Type B pancreatic cell (in vitro differentiated cells): ENCODE measurements at places on chromosomes 5 and 9. TPM values are rescaled to one million over a fixed set of nuclear protein-coding genes. Genes with fewer than 3 reads are reported as not detected.

PRRX2 gene
- 0.50 and 20.8 TPM in 2 replicates for total RNA-seq

IRX2 gene
- 31.4 and 42.2 TPM in 2 replicates for total RNA-seq

ZDHHC11 gene
- total RNA-seq: 20.8 and 27.5 TPM in 2 replicates

LRRC19 gene
- total RNA-seq: 0.29 and 0.74 TPM in 2 replicates

CSF1R gene
- total RNA-seq: 1.6 and 4.0 TPM in 2 replicates

MACROH2A1 gene
- total RNA-seq: 241 and 254 TPM in 2 replicates

UBAP2 gene
- 50.7 and 55.8 TPM in 2 replicates for total RNA-seq

BRD3 gene
- 59.8 and 72.4 TPM in 2 replicates for total RNA-seq

AGXT2 gene
- not detected in 2 replicates for total RNA-seq

RAD50 gene
- total RNA-seq: 41.3 and 50.1 TPM in 2 replicates

SPATA31E1 gene
- total RNA-seq: not detected in 2 replicates

DNA sequence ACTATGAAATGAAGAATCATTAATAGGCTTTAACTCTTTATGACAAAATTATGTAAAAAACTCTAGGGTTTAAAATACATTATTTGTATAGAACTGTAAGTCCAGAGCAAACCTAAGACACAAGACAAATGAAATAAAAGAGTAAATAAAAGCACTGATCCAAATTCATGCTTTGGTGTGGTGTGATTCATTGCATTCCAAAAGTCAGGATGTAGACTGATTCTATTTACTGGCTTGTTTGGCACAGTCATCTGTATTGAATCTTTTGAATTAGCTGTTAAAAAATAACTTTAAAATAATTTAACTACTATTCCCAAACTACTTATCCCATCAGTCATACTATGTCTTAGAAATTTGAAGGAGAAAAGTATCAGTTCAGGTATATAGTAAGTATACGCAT lies 31.1 kb downstream of the IL4 start:
- no peak overlapping the region for H3K27ac ChIP-seq
- DNase-seq: no peak
- peaks cover 25% of the 10 kb centered on the region for H3K36me3 ChIP-seq
- no peaks in the 10 kb centered on the region for H3K27me3 ChIP-seq

GRCh38 chr5:108003178-108003577 lies 332.4 kb upstream of the EFNA5 start:
- no peak for DNase-seq
- H3K4me3 ChIP-seq: no peak overlapping the region
- peaks cover 3% of the 10 kb centered on the region for H3K4me1 ChIP-seq
- H3K27me3 ChIP-seq: no peaks in the 10 kb centered on the region
- no peak overlapping the region for H3K27ac ChIP-seq

GRCh38 chr5:143290125-143290524 lies 113.4 kb downstream of the NR3C1 start:
- peaks cover 45% of the 10 kb centered on the region for H3K36me3 ChIP-seq
- no peak overlapping the region for H3K27ac ChIP-seq
- no peak overlapping the region for H3K4me3 ChIP-seq
- H3K4me1 ChIP-seq: no peaks in the 10 kb centered on the region

- no peaks in the 10 kb centered on the region for H3K36me3 ChIP-seq
- no peak for DNase-seq
- H3K4me1 ChIP-seq: no peaks in the 10 kb centered on the region
- no peaks in the 10 kb centered on the region for H3K27me3 ChIP-seq
- no peak overlapping the region for H3K27ac ChIP-seq
Observed at GRCh38 chr9:120593955-120594277, 13.9 kb upstream of the CDK5RAP2 start.

GRCh38 chr5:168489059-168489458 lies 2.8 kb downstream of the RARS1 start:
- H3K4me3 ChIP-seq: peak overlapping the region; percentile 70
- no peak for DNase-seq
- no peak overlapping the region for H3K27ac ChIP-seq
- peaks cover 15% of the 10 kb centered on the region for H3K4me1 ChIP-seq
- H3K36me3 ChIP-seq: peaks cover 20% of the 10 kb centered on the region

GRCh38 chr9:108138516-108138915 lies 648.9 kb upstream of the KLF4 start:
- peaks cover 9% of the 10 kb centered on the region for H3K4me1 ChIP-seq
- H3K27me3 ChIP-seq: peaks cover 3% of the 10 kb centered on the region
- H3K36me3 ChIP-seq: no peaks in the 10 kb centered on the region
- DNase-seq: no peak
- H3K4me3 ChIP-seq: no peak overlapping the region
- no peak overlapping the region for H3K27ac ChIP-seq

DNA sequence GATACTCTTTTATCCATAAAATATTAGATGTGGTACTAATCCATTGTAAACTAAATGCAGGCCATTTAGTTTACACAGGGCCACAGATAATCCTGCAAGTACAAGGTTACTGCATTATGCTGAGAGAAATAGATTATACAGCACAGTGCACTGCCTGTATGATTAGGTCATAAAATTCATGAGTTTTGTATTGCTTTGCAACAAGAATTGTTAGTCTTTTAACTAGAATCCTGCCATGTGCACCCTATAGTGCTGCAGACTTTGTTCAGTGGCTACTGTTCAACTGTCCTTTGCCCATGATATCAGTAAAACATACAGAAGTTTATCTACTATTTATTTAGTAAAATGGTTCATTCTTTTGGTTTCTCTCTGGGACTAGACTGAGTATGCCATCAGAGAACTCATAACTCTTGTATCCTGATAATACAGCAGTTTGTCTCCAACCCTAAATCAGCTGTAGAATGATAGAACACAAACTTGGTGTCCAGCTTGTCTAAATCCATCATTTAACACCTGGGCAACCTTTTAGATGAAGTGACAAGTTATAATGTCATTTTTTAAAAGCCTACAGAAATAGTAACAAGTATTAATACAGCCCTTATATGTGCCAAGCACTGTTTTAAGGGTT lies 291.2 kb downstream of the TMEM167A start:
- H3K4me1 ChIP-seq: no peaks in the 10 kb centered on the region
- H3K4me3 ChIP-seq: no peak overlapping the region
- no peak overlapping the region for H3K27ac ChIP-seq
- H3K36me3 ChIP-seq: no peaks in the 10 kb centered on the region

DNA sequence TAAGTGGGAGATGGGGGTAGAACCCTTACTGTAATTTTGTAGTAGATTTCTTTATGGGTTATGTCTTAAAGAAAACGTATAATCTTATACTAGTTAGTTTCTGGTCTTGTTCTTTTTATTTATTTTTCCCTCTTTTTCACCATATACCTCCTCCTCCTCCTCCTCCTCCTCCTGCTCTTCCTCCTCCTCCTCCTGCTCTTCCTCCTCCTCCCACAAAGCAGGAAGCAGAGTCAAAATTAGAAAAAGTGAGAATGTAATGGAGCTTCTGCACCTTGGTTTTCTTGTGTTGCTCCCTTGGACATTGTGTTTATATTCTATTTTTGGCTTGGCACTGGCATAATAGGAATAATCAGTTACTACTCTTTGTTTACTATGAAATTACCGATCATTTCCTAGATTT lies 4.5 kb downstream of the MACIR start:
- H3K4me3 ChIP-seq: no peak overlapping the region
- peaks cover 8% of the 10 kb centered on the region for H3K36me3 ChIP-seq

GRCh38 chr9:76688471-76689238 lies 75.6 kb upstream of the PCA3 start:
- DNase-seq: no peak
- H3K27me3 ChIP-seq: peaks cover 31% of the 10 kb centered on the region
- no peaks in the 10 kb centered on the region for H3K36me3 ChIP-seq
- no peak overlapping the region for H3K4me3 ChIP-seq
- H3K27ac ChIP-seq: no peak overlapping the region
- peaks cover 16% of the 10 kb centered on the region for H3K4me1 ChIP-seq

DNA sequence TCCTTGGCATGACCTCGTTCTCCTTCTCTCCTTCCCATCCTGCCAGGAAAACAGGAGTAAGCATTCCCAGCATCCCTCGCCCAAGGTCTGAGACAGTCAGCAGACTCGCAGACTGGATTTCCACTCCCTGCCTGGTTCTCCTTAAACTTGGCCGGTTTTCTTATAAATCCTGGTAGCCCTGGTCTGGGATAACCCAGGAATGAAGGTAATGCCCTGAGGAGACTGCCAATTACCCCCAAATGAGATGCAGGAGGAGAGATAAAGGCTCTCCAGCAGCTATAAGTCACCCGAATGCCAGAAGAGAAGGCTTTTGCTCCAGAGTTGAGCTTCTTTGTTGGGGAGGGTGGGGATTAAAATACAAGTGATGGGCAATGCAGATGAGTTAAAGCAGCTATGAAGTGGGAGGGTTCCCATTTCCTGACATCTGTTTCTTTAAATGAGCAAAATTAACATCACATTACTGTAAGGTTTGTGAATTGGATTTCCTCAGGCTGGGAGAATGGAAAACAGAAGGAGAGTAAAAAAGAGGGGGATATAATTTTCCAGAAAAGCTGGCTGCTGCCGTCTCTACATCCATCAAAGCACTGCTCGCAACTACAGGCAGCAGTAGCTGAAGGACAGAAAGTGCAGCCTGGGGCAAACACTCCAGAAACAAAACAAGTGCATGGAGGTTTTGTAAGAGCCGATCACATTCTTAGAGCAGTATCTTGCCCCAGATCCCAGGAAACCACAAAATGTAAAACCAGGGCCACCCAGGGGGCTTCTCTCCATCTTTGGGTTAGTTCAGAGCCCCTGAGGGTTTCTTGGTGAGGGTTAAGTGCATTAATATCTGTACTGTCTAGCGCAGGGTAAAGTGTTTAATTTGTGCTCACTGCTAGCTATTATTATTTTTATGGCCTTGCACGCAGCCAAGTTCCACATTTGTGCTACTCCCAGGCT lies 177.6 kb upstream of the PANK3 start:
- no peak for DNase-seq
- peaks cover 13% of the 10 kb centered on the region for H3K27me3 ChIP-seq
- H3K4me1 ChIP-seq: peaks cover 6% of the 10 kb centered on the region
- peaks cover 9% of the 10 kb centered on the region for H3K36me3 ChIP-seq
- H3K4me3 ChIP-seq: no peak overlapping the region

GRCh38 chr5:98540056-98540455 lies 233.4 kb upstream of the RGMB start:
- no peak overlapping the region for H3K27ac ChIP-seq
- no peak for DNase-seq
- peaks cover 2% of the 10 kb centered on the region for H3K27me3 ChIP-seq
- H3K4me3 ChIP-seq: no peak overlapping the region

DNA sequence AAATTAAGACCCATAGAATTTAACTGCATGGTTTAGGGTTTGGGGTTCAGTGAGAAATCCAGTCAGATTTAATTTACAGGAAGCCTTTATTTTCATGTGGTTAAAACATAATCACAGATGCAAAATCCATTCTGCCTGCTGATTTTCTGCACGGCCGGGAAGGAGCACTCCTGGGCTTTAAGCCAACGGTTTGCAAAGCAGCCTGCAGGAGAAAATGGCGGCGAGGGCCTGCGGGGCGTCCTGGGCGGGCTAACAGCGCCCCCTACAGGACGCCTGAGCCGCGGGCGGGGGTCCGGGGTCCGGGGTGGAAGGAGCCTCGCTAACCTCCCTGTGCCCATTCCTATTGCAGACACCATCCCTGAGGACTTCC lies 47.6 kb downstream of the THBS4 start:
- no peak for DNase-seq
- H3K36me3 ChIP-seq: no peaks in the 10 kb centered on the region
- no peak overlapping the region for H3K4me3 ChIP-seq
- no peak overlapping the region for H3K27ac ChIP-seq
- peaks cover 5% of the 10 kb centered on the region for H3K4me1 ChIP-seq

DNA sequence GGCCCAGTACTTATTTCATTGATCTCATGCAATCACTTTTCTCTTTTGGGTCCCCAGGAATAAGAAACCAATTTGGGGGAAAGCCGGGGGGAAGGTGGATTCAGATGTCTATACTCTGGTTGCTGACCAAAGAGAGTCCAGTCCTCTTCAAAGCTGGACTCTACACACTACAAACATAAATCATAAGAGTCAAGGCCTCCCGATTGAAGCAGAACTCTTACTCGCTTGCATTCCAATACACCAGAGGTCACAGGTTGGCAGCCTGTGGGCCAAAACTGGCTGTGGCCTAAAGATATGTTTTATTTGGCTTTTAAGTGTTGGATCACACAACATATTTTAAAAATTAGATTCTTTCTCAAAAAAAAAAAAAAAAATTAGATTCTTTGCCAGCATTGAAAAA lies 311.4 kb upstream of the MSX2 start:
- H3K4me1 ChIP-seq: peaks cover 45% of the 10 kb centered on the region

DNA sequence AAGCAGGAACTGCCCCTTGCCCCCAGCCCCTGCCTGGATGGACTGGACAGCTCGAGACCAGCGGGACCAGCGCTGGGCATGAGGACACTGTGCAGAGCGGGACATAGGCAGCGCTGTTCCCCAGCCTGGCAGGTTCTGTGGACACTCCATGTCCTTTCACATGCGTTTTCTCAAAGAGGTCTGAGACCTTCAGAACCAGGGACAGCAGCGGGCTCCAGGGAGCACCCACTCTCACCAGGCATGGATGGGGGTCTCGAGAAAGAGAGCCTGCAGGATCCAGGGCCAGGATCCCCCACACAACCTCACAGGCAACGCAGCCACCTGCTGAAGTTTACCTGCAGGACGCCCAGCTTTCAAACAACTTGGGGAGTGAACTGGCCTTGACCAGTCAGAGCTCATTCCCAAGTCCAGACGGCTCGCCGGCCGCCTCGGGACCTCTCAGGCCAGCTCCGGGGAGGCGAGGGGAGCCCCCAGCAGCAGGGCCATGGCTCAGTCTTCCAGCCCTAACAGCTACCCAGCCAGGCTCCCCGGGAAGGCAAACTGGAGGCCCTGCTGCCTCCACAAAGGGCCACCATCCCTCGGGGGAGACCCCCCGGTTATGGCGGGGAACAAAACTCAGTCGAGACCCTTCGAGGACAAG lies 72.5 kb upstream of the SARDH start:
- no peak overlapping the region for H3K4me3 ChIP-seq
- no peaks in the 10 kb centered on the region for H3K36me3 ChIP-seq
- no peak overlapping the region for H3K27ac ChIP-seq
- H3K27me3 ChIP-seq: no peaks in the 10 kb centered on the region
- DNase-seq: no peak
- peaks cover 5% of the 10 kb centered on the region for H3K4me1 ChIP-seq

GRCh38 chr9:25442526-25442925 lies 235.7 kb downstream of the TUSC1 start:
- no peak overlapping the region for H3K4me3 ChIP-seq
- no peaks in the 10 kb centered on the region for H3K36me3 ChIP-seq
- H3K4me1 ChIP-seq: no peaks in the 10 kb centered on the region

DNA sequence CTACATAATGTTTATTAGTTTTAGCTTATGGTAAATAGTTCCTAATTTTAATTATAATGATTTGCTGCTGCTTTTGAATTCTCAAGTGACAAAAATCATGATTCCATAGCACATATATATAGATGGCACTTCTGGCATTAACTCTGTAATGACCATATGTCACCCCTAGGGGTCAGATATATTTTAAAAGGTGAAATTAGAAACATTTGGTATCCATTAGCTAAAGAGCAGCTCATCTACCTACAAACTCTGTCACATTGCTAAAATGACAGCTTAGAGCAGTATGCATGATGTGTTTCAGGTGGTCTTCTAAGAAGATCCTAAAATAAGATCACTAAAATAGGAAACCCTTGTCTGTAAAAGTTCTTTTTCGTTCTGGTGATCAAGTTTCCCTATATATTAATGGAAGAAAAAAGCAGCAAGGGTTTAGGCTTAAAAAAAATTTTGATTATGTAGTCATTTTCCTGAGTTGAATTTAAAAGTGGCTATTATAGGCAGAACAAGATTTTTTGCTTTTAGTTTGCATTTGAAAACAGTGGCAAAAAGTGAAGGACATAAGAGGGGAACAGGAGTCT lies 157.7 kb upstream of the POU5F2 start:
- no peak for DNase-seq
- no peak overlapping the region for H3K4me3 ChIP-seq
- H3K4me1 ChIP-seq: peaks cover 8% of the 10 kb centered on the region
- H3K36me3 ChIP-seq: no peaks in the 10 kb centered on the region
